ENCODE measurements at places on chromosomes 5 and 9.

DNA sequence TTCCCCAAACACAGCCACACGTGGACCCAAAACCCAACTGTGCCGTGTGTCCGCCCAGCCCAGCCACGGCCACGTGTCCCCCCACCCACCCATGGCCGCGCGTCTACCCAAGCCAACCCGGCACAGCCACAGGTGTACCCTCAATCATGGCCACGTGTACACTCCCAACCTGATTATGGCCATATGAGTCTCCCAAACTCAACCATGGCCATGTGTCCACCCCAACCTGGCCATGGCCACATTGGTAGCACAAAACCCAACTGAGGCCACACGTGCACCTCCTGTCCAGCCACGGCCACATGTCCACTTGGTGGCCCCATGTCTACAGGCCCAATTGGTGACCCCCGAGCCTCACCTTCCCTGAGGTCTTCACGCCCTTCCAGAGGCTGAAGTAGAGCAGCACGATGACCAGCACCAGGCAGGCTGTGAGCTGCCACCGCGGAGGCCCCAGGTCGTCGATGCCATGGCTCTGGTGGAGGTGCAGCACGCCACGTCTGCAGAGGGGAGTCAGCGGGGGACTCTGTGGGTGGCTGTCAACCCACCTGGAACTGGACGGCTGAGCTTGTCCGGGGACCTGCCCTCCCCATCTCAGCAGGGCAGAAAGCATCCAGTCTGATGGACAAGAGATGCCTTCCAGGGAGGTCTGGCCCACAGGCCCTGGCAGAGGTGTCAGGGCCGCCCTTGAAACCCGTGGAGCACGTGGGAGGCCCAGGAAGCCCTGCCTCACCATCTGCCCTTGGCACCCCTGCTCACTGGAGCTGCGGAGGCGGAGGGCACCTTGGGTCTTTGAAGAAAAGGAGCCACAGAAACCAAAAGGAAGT lies 23.5 kb downstream of the SLC6A3 start:
- DNase-seq: no peak

GRCh38 chr5:882253-883183 lies 10.1 kb downstream of the BRD9 start:
- no peak for DNase-seq

DNA sequence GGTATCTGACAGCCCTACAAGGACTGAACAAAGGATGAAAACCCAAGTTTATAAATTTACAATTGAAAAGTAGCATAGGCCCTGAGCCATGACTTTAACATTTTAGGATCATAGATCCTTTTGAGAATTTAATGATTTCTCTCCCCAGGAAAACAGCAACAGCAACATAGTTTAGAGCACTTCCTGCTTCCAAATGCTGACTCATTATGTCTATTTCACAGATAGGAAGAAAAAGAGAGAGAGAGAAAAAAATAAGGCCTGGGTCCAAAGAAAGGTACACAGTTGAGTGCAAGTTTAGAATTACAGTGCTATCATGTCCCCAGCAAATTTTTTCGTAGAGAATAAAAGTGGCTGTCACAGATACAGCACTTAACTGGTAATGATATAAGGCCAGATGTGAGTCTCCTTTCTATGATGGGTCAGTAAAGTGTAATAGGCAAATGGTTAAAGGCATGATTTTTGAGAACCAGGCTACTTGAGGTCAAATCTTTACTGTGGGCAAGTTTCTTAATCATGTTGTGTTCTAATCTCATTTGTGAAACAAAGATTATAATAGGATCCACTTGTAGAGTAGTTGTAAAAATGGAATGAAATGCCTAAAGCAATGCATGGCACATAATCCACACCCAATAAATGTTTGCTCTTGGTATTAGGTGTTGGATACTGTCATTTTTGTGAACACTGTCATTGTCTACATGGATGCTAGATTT lies 12.3 kb upstream of the PPP2R2B start:
- DNase-seq: no peak

- no peak for DNase-seq
Observed at GRCh38 chr9:111926421-111926875, 29.8 kb downstream of the UGCG start.

DNA sequence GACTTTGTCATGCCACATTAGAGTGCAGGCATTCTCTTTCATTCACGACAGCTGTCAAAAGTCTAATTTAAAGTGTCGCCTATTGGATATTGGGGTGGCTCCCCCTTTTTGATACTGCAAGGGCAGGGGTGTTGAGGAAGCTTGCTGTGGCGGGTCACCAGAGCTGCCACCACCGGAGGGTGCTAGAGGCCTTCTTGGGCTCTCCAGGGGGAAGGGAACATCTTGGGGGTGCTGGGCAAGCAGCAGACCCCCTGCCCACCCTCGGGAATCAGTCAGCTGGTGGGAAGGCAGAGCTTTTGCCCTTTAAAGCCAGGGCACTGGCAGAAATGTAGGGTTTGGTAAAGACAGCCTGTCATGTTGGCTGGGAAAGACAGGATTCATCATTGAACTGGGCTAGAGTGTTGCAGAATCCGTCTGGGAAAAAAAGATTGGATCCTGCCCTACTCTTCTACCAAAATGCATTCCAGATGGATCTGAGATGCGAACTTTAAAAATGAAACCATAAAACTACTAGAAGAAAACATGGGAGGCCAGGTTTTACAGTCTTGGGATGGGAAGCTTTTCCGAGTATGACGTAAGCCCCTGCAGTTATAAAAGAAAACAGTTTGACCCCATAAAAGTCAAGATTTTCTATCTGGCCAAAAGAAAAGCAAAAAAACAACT lies 22.3 kb downstream of the COL5A1 start:
- no peak for DNase-seq

- peak; percentile 33 for DNase-seq
Observed at GRCh38 chr5:149745-150485, 41.4 kb upstream of the LRRC14B start.

- no peak for DNase-seq
Observed at GRCh38 chr9:69093471-69094103, 58.0 kb downstream of the FXN start.

DNA sequence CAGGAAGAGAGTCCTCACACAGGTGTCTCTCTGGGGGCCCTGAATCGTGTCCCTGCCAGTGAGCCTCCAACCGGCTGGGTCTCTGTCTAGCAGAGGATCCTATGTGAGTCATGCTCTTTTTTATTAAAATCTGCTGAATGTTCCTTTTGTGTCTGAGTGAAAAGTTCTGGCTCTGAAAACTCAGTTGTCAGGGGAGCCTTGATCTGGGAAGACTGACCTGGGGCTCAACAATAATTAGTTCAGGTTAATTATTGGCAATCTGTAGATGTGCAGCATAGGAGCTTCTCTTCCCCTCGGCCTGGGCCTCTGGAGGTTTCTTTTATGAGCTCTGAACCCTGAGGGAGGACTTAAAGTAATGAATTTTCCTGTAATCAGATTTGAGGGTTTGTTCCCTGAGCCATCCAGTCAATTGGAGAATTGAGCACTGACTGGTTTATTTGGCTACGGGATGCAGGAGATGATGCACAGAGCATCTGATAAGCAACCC lies 45.2 kb downstream of the ALG2 start:
- DNase-seq: no peak

DNA sequence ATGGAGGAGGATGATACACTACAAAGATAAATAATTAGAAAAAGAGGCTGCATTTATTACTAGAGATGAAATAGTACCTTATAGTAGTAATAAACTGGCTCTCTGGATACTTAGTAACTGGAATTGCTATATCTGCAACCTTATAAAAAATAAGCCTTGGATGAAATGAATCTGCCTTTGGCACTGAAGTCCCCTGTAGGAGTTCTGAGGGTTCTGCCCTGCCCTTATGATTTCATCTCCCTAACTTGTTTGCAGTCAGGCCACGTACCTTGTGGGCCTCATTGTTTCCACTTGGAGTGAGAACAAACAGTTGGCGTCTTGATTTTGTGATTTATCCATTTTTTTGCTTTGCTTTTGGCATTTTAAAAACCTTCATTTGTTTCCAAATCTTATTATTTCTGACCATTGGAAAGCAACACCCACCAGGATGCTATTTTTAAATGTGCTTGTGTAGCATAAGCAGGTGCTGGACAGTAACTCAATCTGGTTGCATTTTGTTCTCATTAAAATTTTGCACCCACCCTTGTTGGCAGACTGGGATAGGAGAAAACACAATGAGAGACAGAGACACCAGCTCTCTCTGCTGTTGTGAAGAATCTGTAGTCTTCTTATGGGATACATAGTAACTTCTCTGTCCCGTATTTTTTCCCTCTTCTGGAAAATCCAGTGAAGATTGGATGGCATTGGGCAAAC lies 518.9 kb upstream of the SGCD start:
- DNase-seq: no peak

DNA sequence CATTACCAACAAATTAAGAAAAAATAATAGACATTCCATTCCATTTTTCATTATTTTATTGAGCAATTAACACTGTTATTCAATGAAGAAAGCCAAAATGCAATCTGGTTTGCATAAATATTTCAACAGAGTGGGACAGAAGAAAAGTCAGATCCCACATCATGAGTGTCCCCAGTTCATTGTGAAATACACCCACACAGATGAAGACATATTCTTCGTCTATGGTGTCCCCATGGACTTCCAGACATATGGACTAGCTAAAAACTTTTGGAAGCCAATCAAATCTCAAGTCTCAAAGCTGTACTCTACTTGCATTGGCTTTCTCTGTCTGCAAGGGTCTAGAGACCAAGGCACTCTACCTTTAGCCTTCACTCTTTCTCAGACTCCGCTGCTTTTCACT lies 194.3 kb downstream of the SEMA5A start:
- DNase-seq: no peak

DNA sequence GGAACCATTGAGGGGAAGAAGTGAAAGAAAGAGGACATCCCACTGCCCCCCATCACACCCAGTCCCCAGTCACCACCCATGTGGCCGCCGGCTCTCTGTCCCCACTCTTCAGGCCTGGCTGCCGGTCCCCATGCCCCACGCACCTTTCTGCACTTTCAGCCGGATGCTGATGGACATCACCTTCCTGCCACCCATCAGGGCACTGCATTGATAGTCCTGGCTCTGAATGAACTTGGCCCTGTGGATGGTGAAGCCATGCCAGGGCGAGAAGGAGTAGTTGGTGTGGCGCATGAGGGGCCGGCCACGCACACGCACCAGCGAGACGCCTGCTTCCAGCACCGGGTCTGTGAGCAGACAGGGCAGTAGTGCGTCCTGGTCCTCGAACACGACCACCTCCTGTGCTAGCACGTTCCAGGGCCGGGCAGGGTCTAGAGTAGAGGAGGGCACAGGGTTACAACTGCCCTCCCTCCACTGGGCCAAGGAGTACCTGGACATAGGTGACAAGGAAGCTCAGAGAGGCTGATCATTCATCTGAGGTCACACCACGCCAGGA lies 6.4 kb downstream of the CSF1R start:
- no peak for DNase-seq

DNA sequence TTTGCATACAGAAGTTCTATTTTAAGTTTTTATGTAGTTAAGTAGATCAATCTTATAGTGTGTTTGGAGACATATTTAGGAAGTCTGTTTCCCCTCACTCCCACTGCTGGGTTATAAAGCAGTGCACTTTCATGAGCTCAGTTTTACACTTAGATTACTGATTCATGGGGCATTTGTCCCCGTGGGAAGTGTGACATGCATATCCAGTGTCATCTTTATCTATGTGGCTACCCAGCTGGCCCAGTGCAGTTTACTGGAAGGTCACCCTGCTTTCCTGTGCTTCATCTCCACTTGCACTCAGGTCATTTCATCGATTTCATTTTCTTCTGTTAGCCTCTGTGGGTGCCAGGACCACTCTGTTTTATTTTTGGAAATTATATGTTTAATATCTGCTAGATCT lies 49.1 kb downstream of the ADCY2 start:
- no peak for DNase-seq

DNA sequence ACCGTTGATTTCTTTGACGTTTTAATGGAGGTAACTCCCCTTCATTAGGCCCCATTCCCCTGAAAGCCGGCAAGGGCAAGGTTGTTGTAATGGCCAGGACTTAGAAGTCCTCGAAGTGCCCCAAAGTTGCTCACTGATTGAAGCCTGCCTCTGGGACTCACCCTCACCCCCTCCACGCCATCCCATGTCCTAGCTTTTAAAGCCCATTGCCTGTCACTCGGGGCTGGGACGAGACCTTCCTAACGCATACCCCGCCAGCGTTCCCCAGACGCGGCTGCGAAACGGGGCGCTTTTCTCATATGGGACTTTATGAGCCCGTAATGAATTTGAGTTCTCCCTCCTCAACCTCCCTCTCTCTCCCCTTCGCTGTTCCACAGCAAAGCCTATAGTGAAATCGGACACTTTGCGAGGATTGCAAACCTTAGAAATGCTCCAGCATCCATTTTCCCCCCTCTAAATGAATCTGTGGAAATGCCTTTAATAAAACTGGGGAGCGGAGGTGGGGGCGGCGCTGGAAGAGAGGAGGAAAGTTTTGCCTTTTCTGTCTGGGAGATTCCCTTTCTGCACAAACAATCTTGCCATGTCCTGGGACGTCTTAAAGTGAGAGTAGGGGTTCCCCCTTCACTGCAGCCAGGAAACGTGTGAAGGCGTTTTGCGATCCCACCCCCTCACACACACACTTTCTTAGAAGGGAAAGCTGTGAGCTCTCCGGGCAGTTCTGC lies 1.5 kb downstream of the PAPPA start:
- no peak for DNase-seq

GRCh38 chr9:129620669-129621295 lies at the start of gene C9orf50:
C9orf50 (minus strand) TSS chr9:129621101; CDS start chr9:129620574, 527 bp downstream.
- no peak for DNase-seq

DNA sequence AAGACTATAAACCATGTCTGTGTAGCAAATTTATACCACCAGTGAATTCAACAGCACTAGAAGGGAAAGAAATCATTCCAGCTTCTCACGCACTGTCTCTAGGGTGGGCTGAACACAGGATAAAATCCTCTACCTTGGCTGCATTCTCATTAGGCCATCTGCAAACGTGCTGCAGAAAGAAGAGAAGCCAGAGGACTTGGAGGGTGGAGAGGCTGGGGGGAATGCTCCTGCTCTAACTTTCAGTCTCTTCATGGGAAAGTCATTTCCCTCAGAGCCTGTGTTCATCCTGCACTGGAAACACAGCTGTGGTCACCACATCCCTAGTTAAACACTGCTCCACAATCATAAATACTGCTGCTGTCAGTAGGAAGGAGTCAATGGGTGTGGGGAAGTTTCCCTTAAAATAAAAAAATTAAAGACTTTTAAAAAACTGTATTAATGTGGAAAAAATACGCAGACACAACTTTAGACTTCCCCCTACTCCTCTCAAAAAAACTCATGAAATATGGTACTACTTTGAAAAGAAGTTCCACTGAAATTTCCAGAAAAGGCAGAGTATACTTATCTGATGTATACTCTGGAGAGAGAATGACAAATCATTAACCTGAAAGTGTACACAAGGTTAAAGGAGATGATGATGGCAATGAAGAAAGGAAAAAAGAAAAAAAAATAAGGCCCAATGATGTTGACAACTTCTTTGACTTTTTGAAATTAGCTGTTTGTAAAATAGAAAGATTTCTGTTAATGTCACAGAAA lies 46.8 kb downstream of the LHFPL2 start:
- DNase-seq: no peak

GRCh38 chr9:14395317-14396082 lies 81.6 kb upstream of the NFIB start:
- no peak for DNase-seq

- DNase-seq: no peak
Observed at GRCh38 chr5:176133877-176134276, 104.3 kb upstream of the SIMC1 start.

All from prostate gland (tissue), 2 donors.